Astrocyte (in vitro differentiated cells and primary cell): ENCODE measurements at places on chromosomes 3 and 15. TPM values are rescaled to one million over a fixed set of nuclear protein-coding genes. Genes with fewer than 3 reads are reported as not detected.

- DNase-seq, result no peak
- H3K27ac ChIP-seq, result no peak overlapping the region
- no peaks in the 10 kb centered on the region for H3K36me3 ChIP-seq
- no peaks in the 10 kb centered on the region for H3K4me1 ChIP-seq
These were observed 56.1 kb upstream of the USP3 start for GRCh38 chr15:63448266-63448665.

DNA sequence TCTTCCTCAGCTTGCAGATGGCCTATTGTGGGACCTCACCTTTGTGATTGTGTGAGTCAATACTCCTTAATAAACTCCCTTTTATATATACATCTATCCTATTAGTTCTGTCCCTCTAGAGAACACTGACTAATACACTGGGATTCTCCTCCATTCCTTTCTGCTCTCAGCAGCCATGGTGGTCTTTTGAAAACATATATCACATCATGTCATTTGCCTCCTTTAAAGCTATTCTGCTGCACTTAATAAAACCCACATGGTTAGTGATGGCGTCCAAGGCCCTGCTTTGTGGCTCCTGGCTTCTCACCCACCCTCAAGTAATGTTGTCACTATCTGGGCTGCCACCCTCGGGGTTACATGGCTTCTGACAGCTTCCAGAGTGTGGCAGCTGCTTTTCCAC lies 169.5 kb downstream of the CADPS start:
- H3K27ac ChIP-seq, result no peak overlapping the region
- H3K4me1 ChIP-seq, result no peaks in the 10 kb centered on the region
- no peaks in the 10 kb centered on the region for H3K36me3 ChIP-seq
- DNase-seq, result no peak
- no peaks in the 10 kb centered on the region for H3K27me3 ChIP-seq
- no peak overlapping the region for H3K4me3 ChIP-seq

DNA sequence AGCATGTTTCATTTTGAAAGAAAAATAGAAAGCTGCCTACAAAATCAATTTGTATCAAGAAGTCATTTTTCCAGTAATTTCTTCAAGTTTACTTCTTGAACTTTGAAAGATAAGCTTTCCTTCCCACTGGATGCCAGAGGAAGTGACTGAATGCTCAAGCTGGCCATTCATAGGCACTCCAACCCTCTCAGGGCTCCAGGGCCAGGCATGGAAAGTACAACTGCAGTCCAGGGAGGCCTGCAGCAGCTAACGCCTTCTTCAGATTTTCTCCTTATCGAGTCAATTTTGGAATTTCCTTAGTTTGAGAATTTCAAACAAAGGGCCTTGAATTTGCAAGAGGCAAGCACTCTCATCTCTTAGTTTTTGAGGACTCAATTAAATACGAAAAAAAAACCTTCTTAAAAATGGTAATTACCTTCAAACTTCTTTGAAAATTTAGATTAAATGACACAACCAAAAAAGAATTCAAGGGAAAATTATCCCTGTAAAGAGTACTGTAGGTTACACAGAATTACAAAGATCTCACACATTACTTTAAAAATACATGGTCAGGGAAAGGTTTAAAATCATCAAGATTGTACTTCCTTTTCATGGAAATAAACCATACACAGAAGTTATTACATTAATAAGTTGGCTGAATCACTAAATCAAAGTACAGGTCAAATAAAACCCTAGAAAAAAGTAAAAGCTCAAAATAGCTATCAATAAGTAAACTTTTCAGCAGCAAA lies 2.5 kb downstream of the UBP1 start:
- peak; percentile 67 for DNase-seq
- H3K27me3 ChIP-seq, result no peaks in the 10 kb centered on the region
- H3K27ac ChIP-seq, result peak overlapping the region; percentile 81
- H3K4me1 ChIP-seq, result peaks cover 14% of the 10 kb centered on the region

- peaks cover 10% of the 10 kb centered on the region for H3K4me1 ChIP-seq
- no peak overlapping the region for H3K4me3 ChIP-seq
- H3K36me3 ChIP-seq, result no peaks in the 10 kb centered on the region
These were observed 101.0 kb downstream of the OSBPL10 start for GRCh38 chr3:31880020-31880419.

DNA sequence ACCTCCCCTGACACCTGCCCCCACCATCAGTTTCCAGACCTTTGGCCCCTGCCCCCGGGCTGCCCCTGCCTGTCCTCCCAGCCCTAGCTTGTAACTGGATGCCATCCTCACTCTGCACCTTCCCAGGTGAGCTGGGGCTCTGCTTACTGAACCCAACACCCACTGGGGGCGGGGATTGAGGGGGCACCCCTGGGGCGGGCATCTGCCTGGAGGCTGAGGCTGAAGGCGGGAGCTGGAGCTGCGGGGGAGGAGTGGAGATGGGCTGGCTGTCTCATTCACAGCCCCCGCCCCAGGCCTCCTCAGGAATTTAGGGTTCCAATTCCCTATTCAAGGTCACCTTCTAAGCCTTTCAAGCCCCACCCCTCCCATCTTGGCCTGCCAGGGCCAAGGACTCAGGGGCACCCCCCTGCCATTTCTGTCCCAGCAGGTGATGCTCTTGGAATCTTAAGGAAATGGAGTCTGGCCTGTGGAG lies 17.7 kb downstream of the PIF1 start:
- H3K36me3 ChIP-seq, result no peaks in the 10 kb centered on the region
- H3K27ac ChIP-seq, result no peak overlapping the region
- peaks cover 7% of the 10 kb centered on the region for H3K27me3 ChIP-seq
- DNase-seq, result no peak
- peaks cover 4% of the 10 kb centered on the region for H3K4me1 ChIP-seq

GRCh38 chr3:150544726-150545125 lies 1.6 kb downstream of the SERP1 start:
- H3K4me3 ChIP-seq, result peak overlapping the region; percentile 93
- no peaks in the 10 kb centered on the region for H3K27me3 ChIP-seq
- peaks cover 6% of the 10 kb centered on the region for H3K4me1 ChIP-seq
- DNase-seq, result peak; percentile 35

DNA sequence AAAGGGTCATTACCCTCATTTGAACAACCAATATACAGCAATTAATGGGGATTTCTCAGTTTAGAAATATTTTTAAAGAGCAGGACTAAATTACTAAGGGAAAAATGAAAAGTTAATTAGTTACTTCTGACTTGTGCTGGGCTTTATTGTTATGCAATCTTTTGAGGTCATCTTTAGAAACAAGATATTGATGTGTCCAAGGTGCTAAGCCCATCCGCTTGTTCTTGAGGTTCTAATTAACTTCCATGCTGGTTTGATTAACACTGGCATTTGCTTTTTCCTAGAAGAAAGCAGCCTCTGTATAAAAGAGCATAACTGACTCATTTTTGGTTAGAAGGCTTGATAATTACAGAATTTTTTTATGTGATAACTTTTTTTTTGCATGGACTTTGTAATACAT lies 256.5 kb upstream of the AGTR1 start:
- no peak overlapping the region for H3K4me3 ChIP-seq
- no peaks in the 10 kb centered on the region for H3K36me3 ChIP-seq

The LRRN1 gene
- total RNA-seq, result 17.4 and 35.6 TPM in 2 replicates

The TNFAIP8L3 gene
- 1.1 and 1.8 TPM in 2 replicates for total RNA-seq

The PPARG gene
- 3.0 and 4.4 TPM in 2 replicates for total RNA-seq
